Epithelial cell of proximal tubule (primary cell): ENCODE measurements at places on chromosomes 16 and 17. TPM values are rescaled to one million over a fixed set of nuclear protein-coding genes. Genes with fewer than 3 reads are reported as not detected.

DNA sequence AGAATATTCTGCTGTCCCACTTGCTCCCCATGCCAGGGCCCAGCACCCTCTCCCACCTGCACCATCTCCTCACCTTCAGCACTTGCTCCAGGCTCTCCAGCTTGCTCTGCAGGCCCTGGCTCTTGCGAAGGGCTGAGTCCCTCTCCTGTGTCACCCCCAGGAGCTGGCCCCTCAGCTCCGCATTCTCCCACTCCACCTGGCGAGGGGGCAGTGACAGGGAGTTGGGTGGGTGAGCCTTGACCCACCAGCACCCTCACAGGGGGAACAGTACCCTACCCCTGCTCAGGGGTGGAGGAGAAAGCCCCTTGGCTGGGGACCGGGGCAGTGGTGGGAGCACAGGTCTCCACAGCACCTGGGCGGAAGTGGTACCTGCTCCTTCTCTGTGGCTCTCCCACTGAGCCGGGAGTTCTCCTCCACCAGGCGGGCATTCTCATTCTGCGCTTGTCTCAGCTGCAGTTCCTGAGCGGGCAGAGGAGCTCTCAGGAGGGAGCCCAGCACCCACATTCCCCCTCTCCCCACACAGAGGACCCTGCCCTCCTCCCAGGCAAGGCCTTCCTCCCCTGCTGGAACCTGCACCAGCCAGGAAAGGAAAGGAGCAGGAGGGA, 5.9 kb downstream of the TSPOAP1 start:
- no peak for DNase-seq

DNA sequence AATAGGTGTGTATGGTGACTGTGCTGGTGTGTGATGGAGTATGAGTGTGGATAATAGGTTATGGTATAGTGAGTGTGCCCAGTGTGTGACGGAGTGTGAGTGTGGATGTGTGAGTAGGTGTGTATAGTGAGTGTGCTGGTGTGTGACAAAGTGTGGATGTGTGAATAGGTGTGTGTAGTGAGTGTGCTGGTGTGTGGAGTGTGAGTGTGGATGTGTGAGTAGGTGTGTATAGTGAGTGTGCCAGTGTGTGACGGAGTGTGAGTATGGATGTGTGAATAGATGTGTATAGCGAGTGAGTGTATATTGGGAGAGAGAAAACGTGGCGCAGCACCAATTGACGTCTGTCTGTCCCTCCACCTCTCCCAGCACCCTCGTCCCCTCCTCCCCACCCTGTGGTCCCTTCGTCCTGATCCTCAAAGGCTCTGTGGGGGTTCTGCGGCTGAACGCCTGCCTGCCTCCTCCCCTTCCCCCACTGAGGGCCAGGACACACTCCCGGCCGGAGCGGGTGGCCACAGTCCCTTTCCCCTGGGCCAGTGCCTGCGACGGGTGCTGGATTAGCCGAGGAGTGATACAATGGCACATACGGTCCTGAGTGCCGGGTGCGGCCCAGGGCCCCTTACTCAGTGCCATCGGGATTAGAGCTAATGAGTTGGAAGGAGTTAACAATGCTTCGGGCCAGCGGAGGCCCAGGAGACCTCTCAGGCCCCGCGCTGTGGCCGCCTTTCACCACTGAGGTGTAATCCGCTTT, 160.0 kb downstream of the MRM1 start:
- no peak for DNase-seq

Gene HOXB1
- total RNA-seq, result not detected in 2 replicates

Gene SP2
- total RNA-seq, result 2.1 and 5.4 TPM in 2 replicates

Gene ARSG
- 1.5 and 5.8 TPM in 2 replicates for total RNA-seq
